ENCODE measurements at places on chromosomes 11 and 22.

- DNase-seq, result no peak
Measured at GRCh38 chr11:65778431-65778900, 2.3 kb downstream of the AP5B1 start.

GRCh38 chr11:128696941-128697340 is 3.1 kb downstream of the FLI1 start:
- no peak for DNase-seq

DNA sequence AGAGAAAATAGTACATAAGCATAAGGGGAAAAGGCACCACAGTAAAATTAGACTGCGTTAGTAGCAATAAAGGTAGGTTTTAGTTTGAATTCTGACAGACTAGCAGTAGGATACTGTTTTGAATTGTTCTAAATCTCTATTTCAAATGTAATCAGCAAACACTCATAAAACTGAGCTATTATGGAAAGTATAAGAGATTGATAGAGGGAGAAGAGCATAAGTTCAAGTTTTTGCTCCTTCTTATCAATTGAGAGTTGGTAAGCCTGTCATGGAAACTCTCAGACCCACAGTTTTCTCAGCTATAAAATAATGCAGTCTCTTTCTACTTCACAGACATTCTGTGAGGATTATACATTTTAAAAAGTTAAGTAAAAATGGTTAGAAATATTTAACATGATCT is 840.2 kb upstream of the CNTN5 start:
- no peak for DNase-seq

DNA sequence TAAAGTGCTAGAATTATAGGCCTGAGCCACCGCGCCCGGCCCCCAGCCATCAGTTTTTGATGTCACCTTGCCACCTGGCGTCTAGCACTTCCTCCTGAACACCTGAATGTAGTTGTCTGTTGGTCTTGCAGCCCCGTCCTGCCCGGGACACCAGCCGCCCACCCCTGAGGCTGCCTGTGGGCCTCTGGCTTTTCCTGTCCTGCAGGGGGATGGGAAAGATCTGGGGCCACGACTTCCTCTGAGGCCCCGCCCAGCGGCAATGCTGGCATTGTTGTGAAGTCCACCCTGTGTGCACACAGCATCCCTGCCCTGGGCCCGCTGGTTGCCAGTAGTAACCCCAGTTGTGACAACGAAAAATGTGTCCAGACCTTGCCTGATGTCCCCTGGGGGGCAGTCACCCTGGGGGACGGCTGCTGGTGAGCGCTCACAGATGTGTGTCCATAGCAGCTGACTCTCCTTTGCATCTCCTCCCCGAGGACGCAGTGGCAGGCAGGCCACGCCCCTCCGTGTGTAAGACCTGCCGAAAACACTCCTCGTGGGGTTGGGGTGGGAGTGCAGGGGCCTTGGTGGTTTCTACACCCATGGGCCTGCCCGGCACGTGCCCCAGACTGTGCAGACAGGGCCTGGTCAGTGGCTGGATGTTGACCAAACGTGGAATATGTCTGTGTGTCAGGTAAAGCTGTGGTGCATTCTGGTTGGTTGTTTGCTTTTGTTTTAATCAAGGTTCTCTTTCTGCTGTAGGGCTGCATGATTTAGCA is 6.8 kb downstream of the SELENOO start:
- DNase-seq, result no peak

GRCh38 chr22:44608597-44609399 is 93.2 kb upstream of the PRR5 start:
- no peak for DNase-seq

GRCh38 chr11:106496677-106497076 is 419.2 kb downstream of the AASDHPPT start:
- no peak for DNase-seq

GRCh38 chr11:83728281-83728680 is 442.1 kb upstream of the CCDC90B start:
- DNase-seq, result no peak

DNA sequence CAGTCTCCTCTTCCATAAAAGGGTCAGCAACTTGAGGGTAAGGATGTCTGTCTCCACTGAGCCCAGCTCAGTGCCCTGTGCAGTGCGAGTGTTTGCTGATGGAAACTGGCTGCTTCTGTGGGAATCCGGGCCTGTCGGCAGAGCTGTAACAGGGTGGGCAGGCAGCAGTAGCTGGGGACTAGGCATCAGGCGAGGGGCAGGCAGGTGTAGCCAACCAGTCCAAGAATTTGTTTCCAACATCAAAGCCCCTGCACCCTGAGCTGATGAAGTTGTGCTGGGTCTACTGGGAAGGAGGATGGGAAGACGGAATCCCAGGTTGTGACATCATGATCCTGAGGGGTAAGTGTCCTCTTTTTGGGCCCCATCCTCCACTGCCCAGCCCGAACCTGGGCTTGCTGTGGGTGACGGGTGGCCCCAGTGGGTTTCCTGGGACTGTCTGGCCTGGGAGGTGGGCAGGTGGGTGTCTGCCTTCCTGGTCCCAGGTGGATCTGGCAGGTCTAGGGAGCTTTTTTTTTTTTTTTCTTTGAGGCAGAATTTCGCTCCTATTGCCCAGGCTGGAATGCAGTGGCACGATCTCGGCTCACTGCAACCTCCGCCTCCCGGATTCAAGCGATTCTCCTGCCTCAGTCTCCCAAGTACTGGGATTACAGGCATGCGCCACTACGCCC is 11.0 kb downstream of the SLC29A2 start:
- DNase-seq, result no peak

DNA sequence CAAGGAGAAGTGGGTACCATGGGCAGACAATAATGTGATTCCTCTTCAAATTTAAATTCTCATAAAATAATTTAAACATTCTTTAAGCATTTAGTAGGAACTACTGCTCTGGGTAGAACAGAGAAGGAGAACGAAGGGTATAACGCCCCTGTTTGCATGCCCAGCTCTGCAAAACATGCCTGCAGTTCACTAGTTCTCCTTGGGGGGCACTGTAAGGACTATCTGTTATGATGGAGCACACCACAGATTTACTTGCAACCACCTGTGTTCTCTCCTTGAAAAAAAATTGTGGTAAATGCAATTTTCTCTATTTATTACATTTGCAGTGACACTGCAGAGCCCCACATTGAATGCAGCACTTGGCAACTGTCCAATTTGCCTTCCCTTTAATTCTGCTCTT is 100.3 kb downstream of the GUCY1A2 start:
- no peak for DNase-seq

DNA sequence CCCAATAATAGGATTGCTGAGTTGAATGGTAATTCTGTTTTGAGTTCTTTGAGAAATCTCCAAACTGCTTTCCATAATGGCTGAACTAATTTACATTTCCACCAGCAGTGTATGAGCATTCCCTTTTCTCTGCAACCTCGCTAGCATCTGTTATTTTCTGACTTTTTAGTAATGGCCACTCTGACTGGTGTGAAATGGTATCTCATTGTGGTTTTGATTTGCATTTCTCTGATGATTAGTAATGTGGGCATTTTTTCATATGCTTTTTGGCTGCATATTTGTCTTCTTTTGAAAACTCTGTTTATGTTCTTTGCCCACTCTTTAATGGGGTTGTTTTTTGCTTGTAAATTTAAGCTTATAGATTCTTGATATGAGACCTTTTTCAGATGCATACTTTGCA is 97.4 kb downstream of the FDX1 start:
- no peak for DNase-seq

- DNase-seq, result no peak
Measured at GRCh38 chr11:130379276-130379675, 49.1 kb downstream of the ADAMTS8 start.

DNA sequence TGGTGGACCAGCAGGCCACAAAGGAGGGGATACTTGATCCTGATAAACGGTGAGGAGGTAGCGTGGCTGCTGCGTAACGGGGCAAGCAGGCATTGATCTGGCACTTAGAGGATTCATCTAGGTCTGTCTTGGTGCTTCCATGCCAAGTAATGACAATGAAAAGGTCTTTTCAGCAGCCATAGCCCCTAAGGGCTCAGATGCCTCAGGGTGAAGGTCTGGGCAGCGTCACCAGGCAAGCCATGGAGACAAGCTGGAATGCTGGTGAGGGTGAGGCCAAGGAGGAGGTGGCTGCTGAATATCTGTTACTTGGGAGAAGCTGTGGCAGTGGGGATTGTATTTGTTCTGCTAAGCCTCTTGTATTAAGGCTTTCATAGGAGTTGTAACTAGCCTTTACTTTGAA is 4.8 kb upstream of the CHKB start:
- no peak for DNase-seq

DNA sequence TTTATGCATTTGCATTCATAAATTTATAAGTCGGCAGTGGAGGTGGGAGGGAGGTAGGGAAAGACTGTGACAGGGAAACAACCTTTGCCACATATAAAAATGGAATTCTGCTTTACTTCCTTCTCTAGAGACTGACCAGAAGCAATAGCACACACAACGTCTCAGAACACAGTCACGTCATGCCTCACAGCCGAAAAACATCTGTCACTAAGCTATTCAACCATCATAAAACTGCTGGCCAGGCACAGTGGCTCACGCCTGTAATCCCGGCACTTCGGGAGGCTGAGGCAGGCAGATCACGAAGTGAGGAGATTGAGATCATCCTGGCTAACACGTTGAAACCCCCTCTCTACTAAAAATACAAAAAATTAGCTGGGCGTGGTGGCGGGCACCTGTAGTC is 101.0 kb upstream of the CHRM4 start:
- no peak for DNase-seq

DNA sequence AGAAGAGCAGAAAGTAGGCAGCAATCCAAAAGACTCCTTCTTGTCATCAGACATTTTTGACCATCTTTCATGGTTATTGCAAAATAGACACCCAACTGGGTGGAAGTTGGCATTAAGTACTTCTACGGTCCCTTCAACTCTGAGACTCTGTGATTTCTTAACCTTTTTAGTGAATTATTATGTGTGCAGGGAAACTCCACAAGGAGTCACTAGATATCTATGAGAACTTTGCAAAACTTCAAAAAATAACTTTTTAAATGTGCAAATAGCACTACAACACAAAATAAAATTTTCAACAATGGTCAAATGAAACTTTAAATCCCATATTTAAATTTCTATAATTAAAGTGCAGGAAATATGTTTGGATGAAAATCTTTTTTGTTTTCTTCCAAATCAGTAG is 88.7 kb downstream of the SLC17A6 start:
- DNase-seq, result no peak

- DNase-seq, result no peak
Measured at GRCh38 chr11:117871160-117871559, 5.3 kb downstream of the FXYD6 start.

- no peak for DNase-seq
Measured at GRCh38 chr11:77705876-77706579, 68.4 kb upstream of the CLNS1A start.

- DNase-seq, result no peak
Measured at GRCh38 chr22:39419911-39420310, 20.3 kb downstream of the TAB1 start.

DNA sequence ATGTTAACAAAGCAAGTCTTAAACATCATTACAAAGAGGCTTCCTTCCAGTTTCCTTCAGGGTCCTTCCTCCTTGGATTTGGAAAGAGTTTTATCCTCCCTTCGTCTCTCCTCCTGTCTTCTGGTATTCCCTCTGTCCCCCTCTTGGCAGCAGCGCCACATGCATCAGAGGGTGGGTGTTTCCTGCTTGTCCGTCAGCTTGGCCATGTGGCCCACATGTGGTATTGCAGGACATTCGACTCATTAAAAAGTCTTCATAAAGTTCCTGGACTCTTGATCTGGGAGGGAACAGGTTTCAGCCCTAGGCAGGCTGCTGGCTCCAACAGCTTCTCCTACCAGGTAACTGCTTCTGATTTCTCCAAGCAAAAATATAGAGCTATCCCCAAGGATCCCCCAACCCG is 189.8 kb downstream of the CSNK2A3 start:
- no peak for DNase-seq

All from occipital lobe (tissue), 3 donors.